Heart left ventricle (tissue), 16 donors: ENCODE measurements at places on chromosomes 2 and 18. TPM values are rescaled to one million over a fixed set of nuclear protein-coding genes. Genes with fewer than 3 reads are reported as not detected.

DNA sequence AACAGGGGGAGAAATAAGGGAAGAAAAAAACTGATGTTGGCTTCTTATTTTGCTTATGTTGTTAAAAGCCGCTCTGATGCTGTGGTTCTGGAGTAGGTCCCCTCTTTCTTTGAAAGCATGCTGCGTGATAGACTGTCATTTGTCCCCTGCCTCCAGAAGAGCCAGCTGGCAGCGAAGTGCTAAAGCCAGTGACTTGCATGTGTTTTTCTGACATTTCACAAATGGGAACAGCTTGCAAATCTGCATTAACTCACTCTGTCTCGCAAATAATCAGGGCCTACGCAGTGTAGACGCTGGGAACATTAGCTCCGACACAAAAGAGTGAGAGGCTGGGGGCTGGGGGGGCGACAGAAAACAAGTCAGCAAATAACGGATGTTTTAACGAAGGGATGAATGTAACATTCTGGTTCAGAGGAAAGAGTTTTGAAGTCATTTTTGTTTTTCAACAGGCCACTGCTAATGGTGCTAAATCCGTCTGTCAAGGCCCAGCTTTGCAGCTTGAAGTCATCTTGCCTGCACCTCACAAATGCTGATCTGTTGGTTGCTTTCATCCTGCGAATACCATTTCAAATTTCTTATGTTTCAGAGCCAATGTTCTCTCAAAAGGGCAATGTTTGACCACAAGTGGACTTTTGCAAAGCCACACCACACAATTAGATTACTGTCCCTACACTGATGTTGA, 68.8 kb upstream of the PIK3C3 start:
- H3K27ac ChIP-seq = no peak overlapping the region
- H3K27me3 ChIP-seq = no peaks in the 10 kb centered on the region
- no peak overlapping the region for H3K4me3 ChIP-seq

DNA sequence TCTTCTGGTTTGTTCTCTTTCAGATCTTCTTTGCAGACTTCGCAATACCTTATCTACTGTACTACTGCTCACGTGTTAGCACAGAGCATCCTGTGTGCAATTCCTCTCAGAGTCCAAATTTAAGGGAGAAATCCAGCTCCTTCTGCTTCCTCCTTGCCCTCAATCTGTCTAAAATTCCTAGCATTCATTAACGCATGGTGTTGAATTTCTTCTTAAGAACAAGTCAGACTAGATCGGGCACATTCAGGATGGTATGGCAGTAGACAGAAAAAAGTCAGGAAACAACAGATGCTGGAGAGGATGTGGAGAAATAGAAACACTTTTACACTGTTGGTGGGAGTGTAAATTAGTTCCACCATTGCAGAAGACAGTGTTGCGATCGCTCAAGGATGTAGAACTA, 206.1 kb upstream of the CDH7 start:
- H3K4me3 ChIP-seq = no peak overlapping the region
- DNase-seq = no peak
- H3K36me3 ChIP-seq = no peaks in the 10 kb centered on the region
- no peaks in the 10 kb centered on the region for H3K4me1 ChIP-seq

Gene CHRNG
- total RNA-seq = not detected

DNA sequence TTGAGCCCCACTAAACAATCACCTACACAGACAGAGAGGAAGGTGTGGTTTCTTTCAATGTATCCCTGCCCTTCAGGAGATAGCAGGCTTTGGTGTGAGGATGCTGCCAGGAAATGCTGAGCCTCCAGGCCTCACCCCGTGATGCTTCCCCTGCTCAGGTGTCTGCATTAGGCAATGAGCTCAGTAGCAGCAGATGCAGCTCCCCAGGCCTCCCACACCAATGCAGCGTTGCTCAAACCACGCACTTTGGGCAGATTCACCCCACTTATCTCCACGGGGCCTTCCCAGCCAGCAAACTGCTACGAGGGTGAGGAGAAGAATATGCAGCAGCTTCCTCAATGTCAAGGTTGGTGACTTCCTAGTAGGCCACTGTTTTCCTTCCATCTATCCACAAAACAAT, 229.3 kb upstream of the PXDN start:
- no peak for DNase-seq

DNA sequence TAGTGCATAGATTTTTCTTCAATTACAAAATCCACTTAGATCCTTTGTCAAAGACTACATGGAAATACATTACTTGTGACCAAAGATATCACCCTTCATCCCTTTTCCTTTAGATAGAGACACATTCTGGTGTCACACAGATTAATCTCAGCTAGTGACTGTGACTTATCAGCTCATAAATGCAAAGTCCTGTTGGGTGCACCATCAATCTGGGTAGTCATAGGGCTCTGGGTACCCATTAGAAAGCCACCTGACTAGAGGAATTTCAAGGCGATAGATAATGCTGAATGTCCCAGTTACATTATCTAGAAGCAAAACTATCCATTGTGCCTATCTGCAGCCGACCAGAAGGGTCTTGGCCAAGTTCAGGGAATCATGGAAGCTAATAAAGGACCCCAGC, 2.6 kb upstream of the APOB start:
- no peaks in the 10 kb centered on the region for H3K27me3 ChIP-seq
- no peak for DNase-seq
- no peak overlapping the region for H3K4me3 ChIP-seq
